ENCODE measurements at places on chromosomes 2 and 18. TPM values are rescaled to one million over a fixed set of nuclear protein-coding genes. Genes with fewer than 3 reads are reported as not detected.

POU3F3 gene
- not detected for total RNA-seq

PID1 gene
- total RNA-seq: not detected

NT5DC4 gene
- total RNA-seq: 6.8 TPM

ACVR1C gene
- total RNA-seq: 0.58 TPM

CTNNA2 gene
- 0.40 TPM for total RNA-seq

ANO7 gene
- total RNA-seq: 4.1 TPM

ACMSD gene
- total RNA-seq: not detected

CAPN14 gene
- total RNA-seq: not detected

AMER3 gene
- not detected for total RNA-seq

MORN2 gene
- 10.4 TPM for total RNA-seq

ERICH2 gene
- 1.3 TPM for total RNA-seq

GRCh38 chr2:108253106-108253505 is 13.3 kb downstream of the SULT1C3 start:
- no peaks in the 10 kb centered on the region for H3K36me3 ChIP-seq
- H3K4me3 ChIP-seq: no peak overlapping the region
- no peaks in the 10 kb centered on the region for H3K27me3 ChIP-seq
- no peak overlapping the region for H3K27ac ChIP-seq
- no peak for DNase-seq
- H3K4me1 ChIP-seq: no peaks in the 10 kb centered on the region

GRCh38 chr2:170324640-170325046 is 146.7 kb downstream of the MYO3B start:
- H3K36me3 ChIP-seq: no peaks in the 10 kb centered on the region
- no peak overlapping the region for H3K27ac ChIP-seq
- DNase-seq: peak; percentile 51

DNA sequence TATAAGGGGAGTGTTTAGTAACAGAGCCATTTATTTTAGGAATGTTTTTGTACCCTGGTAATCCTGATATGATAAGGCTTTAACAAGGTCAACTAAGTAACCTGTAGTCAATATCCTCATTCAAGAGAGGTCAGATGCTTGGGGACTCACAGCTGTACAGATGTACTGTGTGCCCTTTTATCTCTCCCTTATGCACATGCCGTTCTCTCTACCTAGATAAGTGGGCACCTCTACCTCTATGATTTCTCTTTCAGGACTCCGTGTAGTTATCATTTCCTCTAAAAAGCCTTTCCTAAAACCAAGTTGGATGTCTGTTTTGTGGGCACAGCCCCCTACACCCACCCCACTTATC is 132.4 kb downstream of the BCL2 start:
- H3K36me3 ChIP-seq: no peaks in the 10 kb centered on the region
- DNase-seq: no peak
- H3K27me3 ChIP-seq: peaks cover 6% of the 10 kb centered on the region
- no peak overlapping the region for H3K27ac ChIP-seq

DNA sequence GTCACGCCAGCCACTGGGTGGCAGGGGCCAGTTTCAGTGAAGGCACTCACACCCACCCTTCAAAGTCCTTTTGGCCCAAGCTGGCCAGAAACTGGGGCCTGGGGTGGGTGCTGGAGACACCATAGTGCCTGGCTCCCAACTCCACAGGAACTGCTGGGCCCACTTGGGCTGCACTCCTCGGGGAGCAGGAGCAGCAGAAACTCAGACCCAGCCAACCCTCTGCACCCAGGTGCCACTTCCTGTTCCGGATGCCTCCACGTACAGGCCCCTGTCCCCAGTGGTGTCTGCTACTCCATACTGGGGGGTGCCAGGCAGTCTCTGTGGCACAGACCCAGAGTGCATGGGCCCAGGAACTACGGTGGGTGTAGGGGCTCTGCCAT is 42.5 kb upstream of the ZNF519 start:
- H3K27me3 ChIP-seq: no peaks in the 10 kb centered on the region
- DNase-seq: no peak
- H3K4me1 ChIP-seq: no peaks in the 10 kb centered on the region
- no peaks in the 10 kb centered on the region for H3K36me3 ChIP-seq
- no peak overlapping the region for H3K4me3 ChIP-seq

DNA sequence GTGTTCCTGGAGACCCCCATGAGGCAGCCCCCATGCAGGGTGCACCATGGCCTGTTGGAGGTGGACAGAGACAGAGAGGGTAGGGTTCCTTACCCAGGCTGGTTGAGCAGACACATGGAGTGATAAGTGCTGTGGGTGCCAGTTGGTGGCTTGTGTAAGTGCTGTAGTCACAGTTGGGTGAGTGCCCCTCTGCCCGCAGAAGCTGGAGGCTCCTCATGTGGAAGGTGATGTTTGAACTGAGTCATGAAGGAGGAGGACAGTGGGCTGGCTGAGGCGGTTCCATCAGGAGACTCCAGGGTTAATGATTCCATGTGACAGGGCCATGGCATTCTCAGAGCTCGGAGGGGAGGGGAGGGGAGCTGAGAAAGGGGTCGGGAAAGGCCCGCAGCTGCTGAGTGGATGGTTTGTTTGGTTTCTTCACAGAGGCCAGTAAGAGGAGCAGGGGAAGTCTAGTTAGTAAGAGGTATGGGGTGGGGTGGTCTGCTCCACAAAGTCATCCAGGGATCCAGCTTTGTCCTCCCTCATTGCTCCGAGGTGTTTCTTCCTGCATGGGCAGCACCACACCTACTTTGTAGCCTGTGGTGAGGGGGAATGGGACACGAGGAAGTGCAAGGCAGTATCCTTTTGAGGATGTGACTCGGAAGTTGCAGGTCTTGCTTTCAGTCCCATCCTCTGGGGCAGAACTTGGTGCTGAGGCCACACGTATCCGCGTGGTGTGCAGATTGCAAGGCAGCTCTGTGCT is 13.6 kb downstream of the IMPA2 start:
- peaks cover 7% of the 10 kb centered on the region for H3K4me1 ChIP-seq
- H3K27me3 ChIP-seq: no peaks in the 10 kb centered on the region
- H3K4me3 ChIP-seq: no peak overlapping the region
- no peak overlapping the region for H3K27ac ChIP-seq

DNA sequence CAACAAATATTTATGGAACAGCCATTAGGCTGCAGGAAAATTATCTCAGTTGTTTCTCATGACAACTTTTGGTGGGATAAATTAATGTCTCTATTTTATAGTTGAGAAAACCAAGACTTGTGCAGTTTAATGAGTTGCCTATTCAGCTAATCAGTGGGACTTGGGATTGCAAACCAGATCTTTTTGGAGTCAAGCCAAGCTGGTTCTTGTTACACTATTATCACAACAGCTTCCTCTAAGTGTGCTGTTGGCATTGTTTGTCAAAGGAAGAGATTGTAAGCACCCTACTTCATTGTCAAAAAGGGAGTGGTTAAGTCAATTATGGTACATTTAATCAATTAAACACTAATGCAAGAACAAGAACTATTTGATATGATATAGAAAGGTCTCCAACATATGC is 119.2 kb downstream of the PAX3 start:
- H3K36me3 ChIP-seq: no peaks in the 10 kb centered on the region
- H3K27me3 ChIP-seq: no peaks in the 10 kb centered on the region
- H3K4me3 ChIP-seq: no peak overlapping the region

DNA sequence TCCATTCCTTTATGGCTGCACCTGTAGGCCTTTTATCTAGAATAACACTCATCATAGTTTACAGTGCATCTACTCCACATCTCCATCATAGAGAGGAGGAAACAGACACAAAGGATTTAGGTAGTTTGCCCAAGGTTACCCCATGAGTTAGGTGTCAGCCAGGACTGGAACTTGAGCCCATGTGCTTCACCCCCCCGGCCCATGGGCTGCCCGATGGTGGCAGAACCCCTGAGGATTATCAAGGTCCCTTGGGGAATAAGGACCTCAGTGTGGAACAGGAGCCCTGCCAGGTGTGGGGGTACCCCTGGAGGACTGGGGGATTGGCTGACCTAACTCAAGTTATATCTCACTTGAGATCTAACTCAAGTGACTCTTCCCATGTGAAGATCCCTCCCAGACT is 146.3 kb upstream of the OTX1 start:
- H3K36me3 ChIP-seq: no peaks in the 10 kb centered on the region
- no peak overlapping the region for H3K27ac ChIP-seq
- no peaks in the 10 kb centered on the region for H3K27me3 ChIP-seq
- no peak overlapping the region for H3K4me3 ChIP-seq
- H3K4me1 ChIP-seq: no peaks in the 10 kb centered on the region

DNA sequence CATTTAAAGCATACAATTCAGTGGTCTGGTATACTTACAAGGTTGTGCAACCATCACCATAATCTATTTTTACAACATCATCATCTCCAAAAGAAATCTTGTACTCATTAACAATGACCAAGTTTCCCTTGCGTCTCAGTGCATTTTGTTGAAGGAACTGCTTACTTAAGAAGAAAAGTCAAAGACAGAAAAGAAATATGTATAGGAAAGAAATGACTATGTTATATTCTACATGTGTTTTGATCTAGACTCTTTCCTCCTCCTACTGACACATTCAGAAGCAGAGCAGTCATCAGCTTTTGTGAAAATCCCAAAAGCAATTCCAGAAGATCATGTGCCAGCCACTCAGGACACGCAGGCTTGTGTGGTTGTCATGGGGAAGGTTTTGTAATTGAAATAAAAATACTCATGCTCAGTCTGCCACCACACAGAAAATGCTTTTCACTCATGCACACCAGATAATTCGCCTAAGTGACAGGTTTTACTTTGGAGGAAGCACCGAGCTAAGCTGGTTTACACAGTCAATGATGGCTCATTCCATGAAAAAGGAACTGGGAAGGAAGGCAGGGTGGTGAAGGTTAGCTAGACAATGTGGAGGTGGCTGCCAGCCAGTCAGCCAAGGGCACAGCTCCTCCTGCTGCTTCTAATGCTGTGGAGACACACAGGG is 158.5 kb upstream of the REV1 start:
- DNase-seq: no peak
- H3K27me3 ChIP-seq: peaks cover 37% of the 10 kb centered on the region
- H3K4me1 ChIP-seq: no peaks in the 10 kb centered on the region
- no peaks in the 10 kb centered on the region for H3K36me3 ChIP-seq

GRCh38 chr2:70790136-70790828 is at the start of gene FIGLA:
Gene FIGLA (minus strand): TSS chr2:70790643. CDS start chr2:70790638, 5 bp downstream.
- no peak within 1 kb of the TSS for H3K4me3 ChIP-seq
- H3K4me1 ChIP-seq: peaks cover 10% of the 10 kb centered on the region
- H3K27me3 ChIP-seq: peaks cover 6% of the 10 kb centered on the region
- no peaks in the 10 kb centered on the region for H3K36me3 ChIP-seq
- no peak for DNase-seq
- H3K27ac ChIP-seq: no peak within 1 kb of the TSS

DNA sequence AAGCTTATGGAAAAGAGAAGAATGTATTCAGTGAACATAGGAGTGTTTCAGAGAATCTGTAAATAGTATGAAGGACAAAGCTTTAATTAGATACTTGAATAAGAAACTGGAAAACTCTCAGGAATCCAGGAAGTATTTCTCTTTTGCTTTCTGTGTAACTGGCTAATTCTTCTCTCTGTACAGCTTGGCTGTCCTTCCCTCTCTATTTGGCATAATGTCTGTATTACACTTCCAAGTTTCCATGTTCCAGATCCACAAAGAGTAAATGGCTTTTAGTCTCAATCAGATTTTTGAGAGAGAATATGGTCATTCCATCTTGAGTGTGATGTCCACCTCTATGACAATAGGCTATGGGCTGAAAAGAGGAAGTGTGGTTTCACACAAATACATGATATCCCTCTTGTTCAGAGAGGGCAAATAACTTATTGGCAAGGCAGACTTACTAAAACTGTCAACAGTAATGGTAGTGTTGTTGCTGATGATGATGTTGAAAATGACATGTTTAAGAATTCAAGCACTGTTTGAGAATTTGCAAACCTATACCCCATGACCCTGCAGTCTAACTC is 129.2 kb upstream of the ERBB4 start:
- H3K36me3 ChIP-seq: no peaks in the 10 kb centered on the region
- H3K4me1 ChIP-seq: no peaks in the 10 kb centered on the region
- H3K27ac ChIP-seq: no peak overlapping the region
- H3K4me3 ChIP-seq: no peak overlapping the region

GRCh38 chr18:59374128-59374527 is 15.1 kb upstream of the LMAN1 start:
- peaks cover 12% of the 10 kb centered on the region for H3K27me3 ChIP-seq
- no peak overlapping the region for H3K27ac ChIP-seq
- H3K4me1 ChIP-seq: no peaks in the 10 kb centered on the region

DNA sequence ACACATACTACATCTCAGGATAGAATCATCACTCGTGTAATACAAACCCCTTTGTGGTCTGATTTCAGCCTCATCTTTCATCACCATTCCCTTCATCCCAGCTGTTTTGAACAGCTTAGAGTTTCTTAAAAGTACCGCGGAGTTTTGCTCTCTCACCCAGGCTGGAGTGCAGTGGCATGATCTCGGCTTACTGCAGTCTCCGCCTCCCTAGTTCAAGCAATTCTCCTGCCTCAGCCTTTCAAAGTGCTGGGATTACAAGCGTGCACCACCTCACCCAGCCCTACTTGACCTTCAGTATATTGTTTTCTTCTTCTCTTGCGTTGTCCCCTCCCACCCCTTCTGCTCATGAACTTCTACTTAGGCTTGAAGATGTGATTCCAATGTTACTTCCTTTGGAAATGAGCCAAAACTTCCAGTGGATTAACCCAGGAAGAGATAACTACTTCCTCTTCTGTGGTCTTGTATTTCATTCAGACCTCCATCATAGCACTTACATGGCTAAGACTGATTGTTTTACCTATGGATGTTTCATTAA is 15.8 kb downstream of the ERLEC1 start:
- H3K27me3 ChIP-seq: no peaks in the 10 kb centered on the region
- H3K4me1 ChIP-seq: no peaks in the 10 kb centered on the region
- no peak for DNase-seq
- peaks cover 77% of the 10 kb centered on the region for H3K36me3 ChIP-seq

- no peak overlapping the region for H3K27ac ChIP-seq
- H3K36me3 ChIP-seq: no peaks in the 10 kb centered on the region
- H3K4me1 ChIP-seq: no peaks in the 10 kb centered on the region
- no peaks in the 10 kb centered on the region for H3K27me3 ChIP-seq
- no peak for DNase-seq
These were observed 27.5 kb downstream of the PMAIP1 start for GRCh38 chr18:59927246-59927825.

DNA sequence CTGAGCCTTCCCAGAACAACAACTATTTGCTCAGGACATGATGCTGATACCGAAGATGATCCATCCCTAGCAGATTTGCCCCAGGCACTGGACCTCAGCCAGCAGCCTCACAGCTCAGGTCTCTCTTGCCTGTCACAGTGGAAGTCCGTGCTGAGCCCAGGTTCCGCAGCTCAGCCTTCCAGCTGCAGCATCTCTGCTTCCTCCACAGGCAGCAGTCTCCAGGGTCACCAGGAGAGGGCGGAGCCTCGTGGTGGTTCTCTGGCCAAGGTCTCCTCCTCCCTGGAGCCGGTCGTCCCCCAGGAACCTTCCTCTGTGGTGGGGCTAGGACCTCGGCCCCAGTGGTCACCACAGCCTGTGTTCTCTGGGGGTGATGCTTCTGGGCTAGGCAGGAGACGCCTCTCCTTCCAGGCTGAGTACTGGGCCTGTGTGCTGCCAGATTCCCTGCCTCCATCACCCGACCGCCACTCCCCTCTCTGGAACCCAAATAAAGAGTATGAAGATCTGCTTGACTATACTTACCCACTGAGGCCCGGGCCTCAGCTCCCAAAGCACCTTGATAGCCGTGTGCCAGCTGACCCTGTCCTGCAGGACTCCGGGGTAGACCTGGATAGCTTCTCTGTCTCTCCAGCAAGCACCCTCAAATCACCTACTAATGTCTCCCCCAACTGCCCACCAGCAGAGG is 15.4 kb downstream of the CEP68 start:
- no peak overlapping the region for H3K4me3 ChIP-seq
- no peak overlapping the region for H3K27ac ChIP-seq
- peaks cover 61% of the 10 kb centered on the region for H3K36me3 ChIP-seq
- peaks cover 15% of the 10 kb centered on the region for H3K4me1 ChIP-seq
- no peaks in the 10 kb centered on the region for H3K27me3 ChIP-seq

Data from K562 (cell line).